Neuronal stem cell (in vitro differentiated cells): ENCODE measurements at places on chromosomes 4 and X.

DNA sequence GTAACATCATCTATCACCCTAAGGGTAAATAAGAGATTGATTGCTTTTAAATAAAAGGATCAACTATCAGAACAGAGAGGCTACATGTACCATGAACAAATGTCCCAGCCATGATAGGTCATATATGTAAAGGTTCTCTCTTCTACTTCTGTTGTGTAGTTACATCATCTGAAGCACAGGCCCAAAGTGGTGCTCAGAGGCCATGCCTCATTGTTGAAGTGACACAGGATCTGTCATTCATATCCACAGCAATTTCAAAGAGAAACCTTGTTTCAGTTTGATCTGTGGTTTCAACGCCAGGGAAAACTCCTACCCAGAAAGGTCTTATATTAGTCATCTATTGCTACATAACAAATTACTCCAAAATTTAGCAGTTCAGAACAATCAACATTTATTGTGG lies 269.2 kb upstream of the MAOA start:
- DNase-seq, result no peak

GRCh38 chr4:42417550-42417949 lies 20.3 kb downstream of the SHISA3 start:
- DNase-seq, result no peak

DNA sequence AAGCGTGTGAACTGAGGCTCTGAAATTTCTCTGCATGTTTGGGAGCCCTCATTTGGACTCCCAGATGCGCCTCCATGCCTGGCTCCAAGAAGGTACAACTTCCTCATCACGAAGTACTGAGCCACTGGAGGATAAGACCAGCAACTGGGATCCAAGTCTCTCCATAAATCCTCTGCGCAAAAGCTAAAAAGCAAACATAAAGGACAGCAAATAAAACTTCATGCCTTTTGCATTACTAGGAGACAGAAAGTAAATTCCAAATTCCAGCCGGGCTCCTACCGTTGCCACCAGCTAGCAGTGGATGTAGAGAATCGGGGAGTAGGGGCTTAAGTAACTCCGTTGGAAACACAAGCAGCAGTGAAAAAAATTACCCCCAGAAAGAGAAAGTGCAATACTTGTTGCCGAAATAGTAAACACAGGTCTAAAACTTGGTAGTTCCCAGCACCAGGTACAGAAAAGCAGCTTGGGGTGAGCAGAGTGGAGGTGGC lies 477.1 kb upstream of the TENM3 start:
- no peak for DNase-seq

DNA sequence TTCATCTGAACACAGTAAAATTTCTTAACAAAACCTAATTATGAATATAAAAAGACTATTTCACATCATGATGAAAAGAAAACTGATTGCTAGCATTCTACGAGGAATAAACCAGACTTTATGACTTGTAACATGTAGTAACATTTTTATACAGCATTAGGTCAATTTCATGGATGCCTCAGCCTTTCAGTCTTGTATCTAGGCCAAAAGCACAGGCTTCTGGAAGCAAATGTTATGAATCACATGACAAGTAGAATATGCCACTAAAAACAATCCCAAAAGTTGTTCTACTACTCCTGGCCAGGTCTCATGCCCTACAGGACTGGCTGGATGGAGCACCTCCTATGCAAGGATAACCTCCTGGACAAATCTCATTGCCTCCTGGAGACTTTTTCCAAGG lies 101.2 kb downstream of the ARHGAP6 start:
- DNase-seq, result no peak

DNA sequence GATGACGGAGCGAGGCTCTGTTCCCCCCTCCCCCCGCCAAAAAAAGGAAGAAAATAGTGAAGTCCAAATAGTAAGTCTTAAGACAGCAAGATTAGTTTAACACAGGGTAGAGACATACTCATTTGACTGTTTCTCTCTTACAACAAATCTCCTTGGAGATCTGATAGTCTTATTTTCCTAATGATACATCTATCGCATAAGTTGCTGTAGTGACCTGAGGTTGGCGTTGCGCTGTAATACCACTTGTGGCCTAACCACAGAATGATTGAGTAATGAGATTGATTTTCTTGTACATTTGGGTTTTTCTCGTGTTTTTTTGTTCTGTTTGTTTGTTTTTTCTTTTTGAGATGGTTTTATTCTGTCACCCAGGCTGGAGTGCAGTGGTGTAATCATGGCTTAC lies 27.2 kb downstream of the OCIAD1 start:
- DNase-seq, result no peak

GRCh38 chr4:155491336-155492120 lies 114.8 kb upstream of the MAP9 start:
- DNase-seq, result no peak

DNA sequence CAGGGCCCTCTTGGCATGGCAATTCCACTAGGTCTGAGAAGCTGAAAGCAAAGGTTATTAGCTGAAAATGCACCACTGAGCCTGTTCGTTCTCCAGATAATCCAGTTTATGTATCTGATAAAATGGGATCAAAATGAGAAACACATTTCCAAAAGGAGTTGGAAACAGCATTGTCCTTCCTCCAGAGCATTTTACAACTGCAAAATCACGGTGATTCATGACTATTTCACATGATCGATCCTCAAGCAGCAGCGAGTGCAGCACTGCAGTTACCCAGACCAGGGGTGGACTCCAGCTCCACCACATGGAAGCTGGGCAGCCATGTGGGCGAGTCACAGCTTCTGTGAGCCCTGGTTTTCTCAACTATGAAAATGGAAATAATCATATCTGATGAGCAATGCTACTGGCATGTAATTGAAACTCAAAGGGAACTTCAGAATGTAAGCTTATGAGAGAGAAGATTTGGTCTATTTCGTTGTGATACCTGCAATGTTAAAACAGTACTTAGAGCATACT lies 78.7 kb upstream of the MSX1 start:
- DNase-seq, result no peak

GRCh38 chrX:68568136-68568535 lies 69.3 kb downstream of the YIPF6 start:
- DNase-seq, result no peak

DNA sequence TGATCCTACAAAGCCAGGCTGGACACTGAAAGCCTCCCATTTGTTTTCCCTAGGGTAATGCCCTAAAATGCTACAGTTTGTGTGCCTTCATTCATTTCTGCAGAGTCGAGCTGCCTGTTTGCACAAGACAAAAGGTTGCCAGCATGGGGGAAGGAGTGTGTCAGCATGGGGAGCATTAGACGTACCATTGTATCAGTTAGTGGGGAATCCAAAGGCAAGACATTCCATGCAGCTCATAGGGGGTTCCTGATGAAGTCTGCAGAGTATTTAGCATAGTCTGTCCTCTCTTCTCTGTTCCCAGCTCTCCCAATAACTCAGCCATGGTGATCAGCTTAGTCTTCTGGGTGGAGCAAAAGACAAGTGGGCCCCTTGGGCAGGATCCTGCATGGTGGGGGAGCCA lies 276.9 kb upstream of the PCDH7 start:
- DNase-seq, result peak; percentile 26

- peak; percentile 77 for DNase-seq
Observed at GRCh38 chr4:77618383-77619241, 13.0 kb downstream of the CXCL13 start.

DNA sequence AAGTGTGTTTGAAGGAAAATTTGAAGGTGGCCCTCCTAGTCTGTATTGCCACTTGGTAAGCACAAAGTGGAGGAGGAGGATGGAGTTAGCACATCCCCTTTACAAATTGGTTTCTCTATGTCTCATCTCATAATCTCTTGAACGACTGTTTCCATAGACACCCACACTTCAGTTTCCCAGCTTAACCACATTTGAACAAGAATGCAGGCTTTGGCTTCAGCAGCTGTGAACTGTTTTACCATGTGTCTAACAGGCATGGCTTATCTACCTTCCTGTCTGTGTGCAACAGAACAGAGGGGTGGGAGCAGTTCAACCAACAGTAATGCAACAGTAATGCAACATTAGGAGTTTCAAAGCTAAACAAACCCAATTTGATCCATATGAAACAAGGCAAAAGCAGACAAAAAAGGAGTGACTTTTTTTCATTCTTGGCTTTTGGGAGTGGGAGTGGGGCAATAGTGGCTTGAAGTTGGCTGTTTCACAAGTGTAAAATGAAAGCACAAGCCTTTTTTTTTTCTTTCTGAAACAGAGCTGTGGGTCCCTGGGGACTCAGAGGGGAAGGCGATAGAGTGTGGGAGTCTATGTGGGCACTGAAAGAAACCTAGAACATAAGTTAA lies 108.0 kb downstream of the ITM2A start:
- no peak for DNase-seq

GRCh38 chr4:42817913-42818312 lies 74.6 kb upstream of the GRXCR1 start:
- DNase-seq, result no peak

DNA sequence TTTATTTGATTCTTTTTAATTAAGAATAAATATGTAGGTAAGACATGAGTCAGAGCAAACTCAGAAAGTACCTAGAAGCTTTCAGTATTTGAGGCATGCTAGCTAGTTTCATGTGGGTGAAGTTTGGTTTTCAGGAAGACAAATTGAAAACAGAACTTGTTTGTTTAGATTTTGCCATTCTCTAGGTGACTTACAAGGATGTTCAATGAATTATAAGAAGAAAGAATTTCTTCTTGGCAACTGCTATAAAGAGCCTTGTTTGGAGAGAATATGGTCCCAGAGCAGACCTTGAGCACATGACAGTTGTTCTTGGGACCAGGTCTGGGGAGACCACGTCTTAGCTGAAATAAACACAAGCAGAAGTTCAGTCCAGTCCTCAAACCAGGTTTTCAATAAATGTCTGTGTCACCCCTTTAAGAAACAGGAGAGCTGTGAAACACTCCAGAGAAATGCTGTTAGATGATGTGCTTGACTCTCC lies 38.0 kb upstream of the IL21 start:
- no peak for DNase-seq

DNA sequence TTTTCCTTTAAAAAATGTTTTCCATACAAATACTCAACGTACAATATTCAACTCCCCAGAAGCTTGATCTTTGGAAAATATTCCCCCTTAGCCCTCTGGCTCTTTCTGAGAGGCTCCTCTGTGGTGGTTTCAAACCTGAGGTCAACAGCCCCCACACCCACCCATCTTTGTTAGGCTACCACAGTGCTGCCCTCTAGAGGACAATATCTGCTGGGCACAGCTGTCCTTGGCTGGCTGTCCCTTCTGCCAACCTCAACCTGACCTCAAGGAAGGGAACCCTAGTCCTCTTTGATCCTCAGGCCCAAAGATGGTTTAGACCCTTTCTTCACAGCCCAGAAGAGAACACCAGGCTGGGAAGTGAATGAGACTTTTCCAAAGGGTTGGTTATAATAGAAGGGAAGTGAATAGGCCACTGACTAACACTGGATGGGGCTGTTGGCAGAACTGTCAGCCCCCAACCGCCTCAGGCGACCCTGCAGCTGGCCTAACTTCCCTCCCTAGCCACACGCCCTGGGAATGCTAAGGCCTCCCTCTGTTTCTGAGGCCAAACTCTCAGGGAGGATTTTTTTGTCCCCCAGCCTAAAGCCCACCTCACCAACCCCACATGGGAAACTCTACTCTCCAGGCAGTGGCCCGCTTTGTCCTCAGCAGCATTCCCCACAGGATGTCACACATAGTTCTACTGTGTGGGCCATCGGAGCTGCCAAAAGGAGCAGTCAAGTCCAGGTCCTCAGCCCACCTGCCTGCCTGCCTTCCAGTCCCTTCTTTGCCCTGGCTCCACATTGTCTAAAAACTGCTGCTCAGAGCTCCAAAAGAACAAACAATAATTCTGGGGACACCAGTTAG lies 34.3 kb downstream of the NYX start:
- no peak for DNase-seq

DNA sequence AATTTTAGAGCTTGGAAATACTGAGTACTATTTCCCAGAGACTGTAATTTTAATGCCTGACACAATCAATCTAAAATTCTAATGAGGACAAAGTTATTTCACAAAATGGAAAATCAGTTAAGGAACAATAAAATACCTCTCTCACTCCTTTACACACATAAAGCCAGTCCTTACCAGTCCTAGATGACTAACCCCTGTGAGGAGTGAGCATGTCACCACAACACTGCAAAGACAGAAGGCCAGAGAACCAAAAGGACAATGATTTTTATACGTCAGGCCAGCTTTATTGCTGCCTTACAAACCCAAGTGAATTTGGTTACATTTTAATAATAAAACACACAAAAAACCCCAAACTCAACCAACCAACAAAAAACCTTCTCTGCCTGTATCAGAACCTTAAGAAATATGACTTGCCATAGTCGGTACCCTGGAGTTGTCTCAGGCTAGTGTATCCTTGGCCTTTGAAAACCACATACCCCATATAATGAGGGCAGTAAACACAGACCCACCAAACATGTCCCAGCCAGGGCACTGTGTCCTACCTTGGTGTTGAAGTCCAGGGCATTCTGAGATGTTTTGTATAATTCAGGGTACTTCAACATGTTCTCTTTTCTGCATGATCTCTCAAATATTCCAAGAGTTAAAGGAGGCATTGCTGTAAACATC lies 57.6 kb downstream of the SHISA3 start:
- no peak for DNase-seq
